ENCODE measurements at places on chromosomes 1 and 21.

DNA sequence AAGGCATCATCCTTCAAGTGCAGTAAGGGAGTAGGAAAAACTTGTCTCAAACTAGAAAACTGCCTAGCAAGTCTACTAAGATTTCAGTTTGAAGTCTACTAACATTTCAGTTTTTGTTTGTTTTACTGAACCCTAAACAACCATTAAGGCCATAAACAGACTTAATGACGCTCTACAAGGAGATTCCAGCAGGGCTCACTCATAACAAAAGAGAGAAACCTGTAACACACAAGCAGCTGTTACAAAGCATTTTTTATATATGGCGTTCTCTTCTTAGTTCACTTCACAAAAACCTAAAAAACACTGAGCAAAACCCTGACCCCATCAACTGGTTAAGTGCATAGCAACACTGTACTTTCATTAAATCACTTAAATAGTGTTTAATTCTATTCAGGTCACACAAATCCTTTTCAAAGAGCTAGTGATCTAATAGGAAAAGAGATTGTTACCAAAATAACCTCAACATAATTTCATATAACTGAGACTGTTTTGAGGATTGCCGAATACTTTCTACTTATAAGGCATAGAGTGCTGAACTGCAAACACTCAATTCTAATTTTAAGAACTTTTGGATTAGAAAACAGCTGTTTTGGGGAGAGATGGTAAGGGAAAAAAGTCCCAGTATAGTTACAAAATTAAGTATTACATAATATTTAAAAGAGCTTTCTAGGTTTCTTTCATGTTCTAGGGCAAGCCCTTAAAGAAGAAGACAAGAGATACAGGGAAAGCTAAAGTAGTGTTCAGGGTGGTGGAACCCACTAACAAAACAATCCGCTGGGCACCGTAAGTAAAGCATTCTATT, 1.4 kb downstream of the B3GALNT2 start:
- peak; percentile 58 for DNase-seq

GRCh38 chr21:39726133-39726532, 18.9 kb upstream of the IGSF5 start:
- no peak for DNase-seq

- DNase-seq, result no peak
Measured at GRCh38 chr1:87963556-87963955, 634.9 kb downstream of the LMO4 start.

DNA sequence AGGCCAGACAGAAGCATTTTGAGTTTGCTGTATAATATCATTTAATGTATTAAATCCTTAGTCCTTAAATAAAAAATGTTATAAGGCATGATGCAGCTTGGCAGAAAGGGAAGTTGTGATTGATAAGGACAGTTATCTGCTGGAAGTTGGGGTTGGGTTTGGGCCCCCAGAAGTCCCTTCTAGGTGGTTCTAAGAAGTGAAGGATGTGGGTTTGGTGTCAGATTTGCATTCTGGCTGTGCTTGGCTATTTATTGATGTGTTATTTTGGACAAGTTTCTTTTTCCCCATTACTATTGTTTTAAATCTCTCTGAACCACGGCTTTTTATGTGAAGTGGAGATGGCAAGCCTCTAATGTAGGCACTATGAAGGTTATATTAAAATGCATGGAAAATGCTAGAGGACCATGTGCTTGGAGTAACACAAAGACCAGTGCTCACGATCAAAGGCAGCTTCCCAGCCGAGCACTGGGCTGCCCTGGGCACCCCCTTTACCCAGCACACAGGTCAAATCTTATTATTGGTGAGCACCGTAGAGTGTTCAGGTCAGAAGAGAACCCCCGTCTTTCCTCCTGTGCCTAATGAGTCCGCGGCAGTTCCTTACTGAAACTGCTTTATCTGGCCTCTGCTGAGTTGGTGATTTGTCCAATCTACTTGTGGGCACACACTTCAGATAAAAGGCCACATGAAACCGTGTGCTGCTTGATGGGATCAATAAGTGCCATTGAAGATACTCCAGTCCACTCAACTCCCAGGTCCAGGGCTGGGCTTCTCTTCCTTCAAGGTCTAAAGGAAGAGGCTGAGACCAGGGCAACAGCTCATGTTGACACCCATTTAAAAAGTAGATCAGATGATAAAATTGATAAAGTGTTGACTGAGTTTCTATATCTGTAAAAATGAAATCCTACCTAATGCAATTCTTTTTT, 212.0 kb downstream of the PRDM2 start:
- DNase-seq, result peak; percentile 54

DNA sequence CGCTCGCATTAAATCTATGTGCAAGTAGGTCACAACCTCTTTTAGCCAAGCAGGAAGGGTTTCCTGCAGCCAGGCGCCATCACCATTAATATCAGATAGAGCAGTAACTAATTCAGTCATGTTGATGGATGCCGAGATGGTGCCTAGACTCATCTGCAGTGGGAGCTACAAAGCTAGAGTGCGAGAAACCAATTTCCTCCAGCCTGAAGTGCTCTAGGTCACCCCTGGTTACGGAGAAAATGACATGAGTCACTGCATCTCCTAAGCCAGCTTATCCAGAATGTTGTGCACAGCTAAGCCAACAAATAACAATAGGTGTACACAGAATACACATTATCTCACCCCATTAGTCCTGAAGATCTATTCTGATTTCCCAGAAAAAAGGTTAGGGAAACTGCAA, 36.0 kb downstream of the OVAAL start:
- no peak for DNase-seq

GRCh38 chr1:18875107-18875795, 15.8 kb upstream of the TAS1R2 start:
- DNase-seq, result peak; percentile 87

- no peak for DNase-seq
Measured at GRCh38 chr1:83555871-83556270, 443.1 kb downstream of the TTLL7 start.

- DNase-seq, result no peak
Measured at GRCh38 chr21:40054403-40054802, 187.2 kb downstream of the PCP4 start.

GRCh38 chr1:21736011-21736410, 46.9 kb downstream of the USP48 start:
- no peak for DNase-seq

DNA sequence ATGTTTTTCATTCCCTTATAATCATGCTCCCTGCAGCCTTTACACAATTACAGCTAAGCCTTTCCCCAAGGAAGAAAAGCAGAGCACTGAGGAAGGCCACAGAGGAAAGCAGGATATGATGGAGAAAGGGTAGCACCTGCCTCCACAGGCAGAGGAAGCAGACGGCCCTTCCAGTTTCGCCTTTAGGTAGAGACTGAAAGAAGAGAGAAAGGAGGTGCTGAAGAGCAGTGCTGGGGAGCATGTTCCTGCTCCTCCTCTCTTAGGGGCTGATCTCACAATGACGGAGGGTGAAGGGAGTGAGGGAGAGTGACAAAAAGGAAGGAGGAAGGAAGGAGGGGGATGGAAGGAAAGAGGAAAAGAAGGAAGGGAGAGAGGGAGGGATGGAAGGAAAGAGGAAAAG, 41.1 kb downstream of the SUSD4 start:
- no peak for DNase-seq

- no peak for DNase-seq
Measured at GRCh38 chr1:54012008-54012325, 6.0 kb downstream of the LDLRAD1 start.

DNA sequence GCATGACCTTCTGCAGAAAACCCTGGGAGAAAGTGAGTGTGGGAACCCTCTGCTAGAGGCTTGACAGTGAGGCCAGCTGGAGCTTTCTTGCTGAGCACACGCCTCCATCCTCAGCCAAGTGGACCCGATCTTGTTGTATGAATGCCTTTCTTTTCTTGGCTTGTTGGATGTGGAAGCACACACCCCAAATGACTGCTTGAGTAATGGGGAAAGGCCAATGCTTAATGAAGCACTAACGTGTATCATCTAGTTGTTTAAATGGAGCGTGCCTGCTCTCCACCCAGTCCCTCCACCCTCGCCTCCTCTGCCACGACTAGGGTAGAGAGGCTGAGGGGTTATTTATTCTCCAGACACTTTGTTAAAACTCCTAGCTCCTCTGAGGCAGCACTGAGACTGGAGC, 54.3 kb upstream of the IKBKE start:
- DNase-seq, result no peak

DNA sequence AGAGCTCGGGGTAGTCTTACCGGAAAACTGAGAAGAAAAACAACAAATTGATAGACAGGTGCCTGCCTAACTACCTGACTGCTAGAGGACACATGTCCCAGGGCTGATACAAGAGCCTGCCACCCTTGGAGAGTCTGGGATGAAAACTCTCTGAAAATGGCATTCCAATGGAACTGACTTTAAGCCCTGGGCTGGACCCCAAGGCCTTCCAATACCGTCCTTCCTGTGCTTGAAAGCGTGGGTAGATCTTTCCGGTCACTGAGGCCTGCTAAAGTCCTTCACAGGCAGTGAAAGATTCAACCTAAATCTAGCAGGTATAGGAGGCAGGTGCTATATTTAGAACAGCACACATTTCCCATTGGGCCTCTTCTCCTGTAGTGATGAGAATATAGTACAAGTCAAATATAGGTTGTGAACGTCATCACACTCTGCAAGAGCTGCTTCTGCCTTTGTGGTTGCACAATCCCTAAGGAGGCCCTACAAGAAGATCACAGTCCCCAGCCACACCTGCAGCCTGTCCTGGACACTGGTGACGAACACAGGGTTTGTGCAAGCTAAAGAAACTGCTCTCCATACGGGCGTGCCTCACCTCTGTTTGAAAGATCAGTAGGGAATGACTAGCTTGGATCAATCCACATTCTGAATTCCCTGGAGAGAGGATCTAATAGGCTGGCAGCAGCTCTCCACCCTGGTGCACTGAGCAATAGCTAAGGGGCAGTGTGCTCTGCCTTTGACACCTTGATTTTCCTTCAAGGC, 876 bp upstream of the CHML start:
- DNase-seq, result no peak

GRCh38 chr1:214397497-214397896, 116.5 kb downstream of the SMYD2 start:
- no peak for DNase-seq

GRCh38 chr1:113981962-113982931, 3.0 kb downstream of the OLFML3 start:
- DNase-seq, result no peak

GRCh38 chr1:227156520-227156919, 161.8 kb downstream of the CDC42BPA start:
- no peak for DNase-seq

GRCh38 chr1:245131026-245131393, 23.8 kb upstream of the KIF26B start:
- DNase-seq, result no peak

DNA sequence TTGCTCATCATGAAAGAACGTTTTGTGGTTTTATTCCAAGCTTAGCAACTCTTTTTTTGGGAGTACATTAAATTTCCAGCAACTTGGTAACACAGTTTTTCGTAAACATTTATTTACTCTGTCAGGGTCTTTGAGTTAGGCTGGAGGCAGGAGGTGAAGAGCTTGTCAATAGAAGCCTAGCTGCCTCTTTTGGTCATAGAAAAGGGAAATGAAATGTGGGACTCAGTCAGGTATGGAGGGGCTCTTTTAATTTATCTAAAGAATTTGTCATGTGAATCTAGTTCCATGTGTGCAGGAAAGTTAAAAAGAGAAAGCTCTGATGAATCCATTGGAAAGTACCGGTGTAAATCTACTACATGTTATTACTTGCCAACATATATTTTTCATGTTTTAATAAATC, 45.9 kb upstream of the PRMT6 start:
- DNase-seq, result peak; percentile 29

DNA sequence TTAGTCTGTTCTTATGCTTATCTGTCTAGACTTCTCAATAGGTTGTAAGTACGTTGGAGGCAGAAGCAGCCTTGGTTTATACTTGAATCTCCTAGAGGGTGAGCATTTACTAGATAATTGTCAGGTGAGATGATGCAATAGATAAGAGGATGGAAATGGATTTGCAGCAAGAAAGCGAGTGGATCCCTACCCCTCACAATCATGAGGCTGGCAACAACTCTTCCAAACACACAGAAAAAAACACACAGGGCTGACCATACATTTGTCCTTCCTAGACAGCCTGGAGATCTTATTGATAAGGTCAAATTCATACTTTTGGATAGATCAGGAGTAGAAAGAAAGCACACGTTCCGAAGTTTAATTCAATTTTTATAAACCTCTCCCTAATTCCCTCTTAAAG, 481.4 kb upstream of the CAMK1G start:
- DNase-seq, result no peak

- no peak for DNase-seq
Measured at GRCh38 chr1:81562934-81563333, 237.8 kb upstream of the ADGRL2 start.

GRCh38 chr1:64320922-64321614, 117.6 kb downstream of the UBE2U start:
- DNase-seq, result no peak

- DNase-seq, result peak; percentile 73
Measured at GRCh38 chr1:235050911-235051360, 77.7 kb downstream of the TOMM20 start.

GRCh38 chr21:43348801-43349261, 78.1 kb downstream of the SIK1 start:
- no peak for DNase-seq

All from GM12865 (cell line).